ENCODE measurements at places on chromosomes 7 and 10. TPM values are rescaled to one million over a fixed set of nuclear protein-coding genes. Genes with fewer than 3 reads are reported as not detected.

DNA sequence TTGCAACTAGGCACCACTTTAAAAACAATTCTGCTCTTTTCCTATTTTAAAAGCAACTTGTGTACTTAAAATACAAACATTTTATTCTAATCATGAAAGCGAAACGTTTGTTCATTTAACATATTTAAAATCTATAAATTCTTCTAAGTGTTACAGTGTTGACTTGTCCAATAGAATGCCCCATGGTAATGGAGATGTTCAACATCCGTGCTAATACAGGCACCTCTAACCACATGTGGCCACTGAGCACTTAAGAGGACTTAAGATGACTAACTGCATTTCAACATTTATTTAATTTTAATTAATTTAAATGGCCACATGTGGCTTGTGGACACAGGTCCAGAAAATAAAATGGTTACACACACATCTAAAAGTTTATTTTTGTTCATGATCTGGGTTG, 115.1 kb downstream of the TPK1 start:
- no peaks in the 10 kb centered on the region for H3K4me1 ChIP-seq
- H3K4me3 ChIP-seq, result no peak overlapping the region
- no peak for DNase-seq
- no peak overlapping the region for H3K27ac ChIP-seq
- H3K27me3 ChIP-seq, result no peaks in the 10 kb centered on the region
- H3K36me3 ChIP-seq, result no peaks in the 10 kb centered on the region

- H3K27me3 ChIP-seq, result no peaks in the 10 kb centered on the region
- peaks cover 69% of the 10 kb centered on the region for H3K36me3 ChIP-seq
Measured at GRCh38 chr10:11249152-11249807, 231.6 kb downstream of the CELF2 start.

DNA sequence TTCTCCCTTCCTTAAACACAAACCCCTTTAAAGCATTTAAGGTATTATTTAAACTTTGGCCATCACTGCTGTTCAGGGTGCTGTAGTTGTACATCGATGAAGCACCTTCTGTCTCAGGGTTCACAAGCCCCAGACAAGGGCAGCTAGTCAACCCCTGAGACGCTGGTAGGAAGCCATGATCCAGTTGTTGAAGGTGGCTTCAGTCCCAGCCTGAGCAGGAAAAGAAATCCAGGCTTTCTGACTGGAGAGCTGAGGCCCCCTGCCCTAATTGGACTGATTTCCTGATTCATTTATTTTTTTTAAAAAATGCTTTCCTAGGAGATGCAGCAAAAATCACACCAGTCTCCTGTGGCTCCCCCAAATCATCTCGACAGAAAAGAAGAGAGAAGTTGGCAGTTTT, 15.8 kb downstream of the CPA1 start:
- no peaks in the 10 kb centered on the region for H3K27me3 ChIP-seq
- H3K36me3 ChIP-seq, result no peaks in the 10 kb centered on the region
- no peak for DNase-seq
- no peak overlapping the region for H3K4me3 ChIP-seq
- H3K27ac ChIP-seq, result no peak overlapping the region
- H3K4me1 ChIP-seq, result peaks cover 13% of the 10 kb centered on the region

GRCh38 chr10:77710759-77711682, 73.4 kb upstream of the KCNMA1 start:
- peaks cover 8% of the 10 kb centered on the region for H3K4me1 ChIP-seq
- no peak overlapping the region for H3K27ac ChIP-seq
- peak overlapping the region; percentile 45 for H3K4me3 ChIP-seq
- no peaks in the 10 kb centered on the region for H3K36me3 ChIP-seq

- H3K27ac ChIP-seq, result no peak overlapping the region
- no peaks in the 10 kb centered on the region for H3K36me3 ChIP-seq
- DNase-seq, result no peak
- no peaks in the 10 kb centered on the region for H3K4me1 ChIP-seq
Measured at GRCh38 chr10:132534391-132535064, 3.1 kb upstream of the INPP5A start.

GRCh38 chr10:131760416-131761166, 140.2 kb upstream of the PPP2R2D start:
- H3K27me3 ChIP-seq, result no peaks in the 10 kb centered on the region
- no peak overlapping the region for H3K4me3 ChIP-seq
- no peaks in the 10 kb centered on the region for H3K36me3 ChIP-seq
- no peak for DNase-seq
- no peak overlapping the region for H3K27ac ChIP-seq

DNA sequence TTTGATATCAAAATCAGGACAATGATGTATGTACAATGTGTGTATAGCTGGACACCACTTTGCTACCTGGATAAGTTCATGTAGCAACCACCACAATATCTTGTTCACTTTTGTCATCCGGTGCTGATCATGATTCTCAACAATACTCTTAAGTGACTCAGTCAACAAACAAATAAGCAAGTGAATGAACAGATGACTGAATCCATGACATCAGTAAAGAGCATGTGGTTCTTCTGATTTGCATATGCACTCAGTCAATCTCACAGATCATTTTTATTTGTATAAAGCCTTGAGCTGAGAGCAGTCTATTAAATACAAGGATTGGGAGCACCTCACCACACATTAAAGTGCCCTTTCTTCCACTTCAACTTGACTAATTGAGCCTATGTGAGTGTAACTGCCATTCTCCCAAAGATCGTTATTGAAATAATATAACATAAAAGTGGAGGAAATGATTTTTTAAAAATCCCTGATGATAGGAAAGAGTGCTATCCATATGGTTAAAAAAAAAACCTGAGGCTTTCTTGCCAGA, 69.5 kb downstream of the NPSR1 start:
- H3K36me3 ChIP-seq, result no peaks in the 10 kb centered on the region
- H3K4me1 ChIP-seq, result no peaks in the 10 kb centered on the region
- DNase-seq, result no peak
- H3K4me3 ChIP-seq, result no peak overlapping the region
- H3K27ac ChIP-seq, result no peak overlapping the region

- H3K4me3 ChIP-seq, result no peak overlapping the region
- H3K27ac ChIP-seq, result no peak overlapping the region
- H3K4me1 ChIP-seq, result no peaks in the 10 kb centered on the region
- no peak for DNase-seq
- H3K36me3 ChIP-seq, result no peaks in the 10 kb centered on the region
Measured at GRCh38 chr7:97845622-97846203, 26.5 kb downstream of the ASNS start.

PITX3 gene
- total RNA-seq, result not detected

SSC4D gene
- 0.84 TPM for total RNA-seq

SFTPA1 gene
- not detected for total RNA-seq

SPDYE16 gene
- total RNA-seq, result not detected

All from tibial nerve (tissue), 4 donors.